Placental epithelial cell (primary cell): ENCODE measurements at places on chromosomes 2 and 18. TPM values are rescaled to one million over a fixed set of nuclear protein-coding genes. Genes with fewer than 3 reads are reported as not detected.

Gene HOXD3
- not detected in 2 replicates for total RNA-seq

Gene ANO7
- total RNA-seq = under 0.01 TPM in 1 of 2 replicates, not detected in the other

Gene FEV
- total RNA-seq = not detected in 2 replicates

Gene CDH19
- not detected in 2 replicates for total RNA-seq

Gene GIGYF2
- total RNA-seq = 41.2 and 49.6 TPM in 2 replicates

Gene ANKRD30BL
- not detected in 2 replicates for total RNA-seq

Gene FOXD4L1
- total RNA-seq = under 0.01 TPM in 1 of 2 replicates, not detected in the other

Gene CCL20
- 2.4 and 2.9 TPM in 2 replicates for total RNA-seq

Gene ZNF142
- total RNA-seq = 12.2 and 15.5 TPM in 2 replicates

Gene RAB17
- under 0.01 and 1.3 TPM in 2 replicates for total RNA-seq

Gene SLC14A1
- 0.65 TPM in 1 of 2 replicates, not detected in the other for total RNA-seq

Gene SPTBN1
- total RNA-seq = 600 and 622 TPM in 2 replicates

Gene POTEC
- not detected in 2 replicates for total RNA-seq

Gene LOXHD1
- not detected in 2 replicates for total RNA-seq

Gene UGT1A3
- total RNA-seq = 0.43 TPM in 1 of 2 replicates, not detected in the other

Gene SLC35F5
- 137 and 145 TPM in 2 replicates for total RNA-seq

Gene GCG
- 0.39 TPM in 1 of 2 replicates, not detected in the other for total RNA-seq

Gene DSG1
- 1.2 and 2.9 TPM in 2 replicates for total RNA-seq

Gene ACKR3
- total RNA-seq = 42.8 and 202 TPM in 2 replicates

Gene ALK
- total RNA-seq = under 0.01 TPM in 2 replicates

Gene CFAP65
- total RNA-seq = not detected in 2 replicates

Gene CPO
- not detected in 2 replicates for total RNA-seq

Gene C2orf80
- total RNA-seq = not detected in 2 replicates

Gene PLEKHB2
- total RNA-seq = 40.5 and 41.2 TPM in 2 replicates

Gene SMC6
- 11.8 and 15.3 TPM in 2 replicates for total RNA-seq

Gene IL1F10
- 0.43 TPM in 1 of 2 replicates, not detected in the other for total RNA-seq

Gene METAP1D
- 0.79 and 2.1 TPM in 2 replicates for total RNA-seq

Gene NPPC
- not detected in 2 replicates for total RNA-seq

Gene ZSWIM2
- total RNA-seq = not detected in 2 replicates

Gene PSD4
- total RNA-seq = 61.6 and 125 TPM in 2 replicates

Gene ZAP70
- total RNA-seq = 0.11 TPM in 1 of 2 replicates, not detected in the other

Gene RSAD2
- under 0.01 TPM in 1 of 2 replicates, not detected in the other for total RNA-seq

Gene LIMS1
- 29.1 and 82.7 TPM in 2 replicates for total RNA-seq
